ENCODE measurements at places on chromosomes 1 and 21.

DNA sequence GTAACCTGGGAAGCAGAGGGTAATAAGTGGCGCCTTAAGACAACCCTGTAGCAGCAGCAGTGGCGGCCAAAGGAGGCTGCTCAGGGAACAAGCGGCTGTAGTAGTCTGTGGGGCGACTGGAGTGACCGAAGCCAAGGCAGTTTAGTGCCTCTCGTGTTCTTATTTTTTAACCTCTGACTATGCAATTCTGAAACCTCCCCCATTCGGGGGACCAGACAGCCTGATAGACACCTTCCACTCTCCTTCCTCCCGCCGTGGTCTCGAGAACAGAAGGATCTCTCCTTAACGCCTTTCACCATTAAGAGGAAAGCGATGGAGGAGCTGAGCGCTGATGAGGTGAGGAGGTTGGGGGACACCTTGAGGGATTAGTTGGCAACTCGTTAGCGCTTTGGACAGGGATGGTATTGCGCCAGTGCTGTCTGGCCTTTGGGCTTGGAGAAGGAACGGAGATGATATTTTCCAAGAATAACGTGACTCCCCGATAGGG lies 644 bp downstream of the UBE4B start:
- no peak for DNase-seq

- DNase-seq: no peak
Measured at GRCh38 chr1:162207862-162208261, 138.4 kb downstream of the NOS1AP start.

DNA sequence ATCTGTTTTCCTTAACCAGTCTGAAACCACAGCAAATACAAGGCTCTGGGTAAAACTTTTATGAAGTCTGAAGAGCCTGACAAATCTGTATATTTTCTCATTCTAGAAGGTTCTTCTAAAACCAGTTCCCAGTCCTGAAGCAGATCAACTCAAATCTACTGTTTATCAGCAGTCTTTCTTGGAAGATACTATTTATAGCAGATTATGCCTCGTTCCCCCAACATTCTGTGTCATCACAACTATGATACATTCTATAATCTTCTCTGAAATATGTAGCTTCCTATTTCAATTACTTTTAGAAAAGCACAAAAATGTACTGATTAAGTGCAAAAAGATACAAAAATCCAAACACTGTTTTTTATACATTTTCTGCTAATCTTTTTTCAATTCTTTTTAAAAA lies 67.5 kb downstream of the NIBAN1 start:
- no peak for DNase-seq

GRCh38 chr1:65066419-65066765 lies 81.6 kb upstream of the AK4 start:
- DNase-seq: no peak
